ENCODE measurements at places on chromosomes 16 and 17. TPM values are rescaled to one million over a fixed set of nuclear protein-coding genes. Genes with fewer than 3 reads are reported as not detected.

The ZNF18 gene
- total RNA-seq, result 11.9 TPM

The GLIS2 gene
- 0.55 TPM for total RNA-seq

The KRTAP16-1 gene
- total RNA-seq, result not detected

The PIRT gene
- not detected for total RNA-seq

The YPEL2 gene
- total RNA-seq, result 12.3 TPM

The DHX58 gene
- total RNA-seq, result 65.8 TPM

The RAB34 gene
- 8.3 TPM for total RNA-seq

The CHST4 gene
- total RNA-seq, result not detected

The NHLRC4 gene
- total RNA-seq, result 1.2 TPM

The ZG16B gene
- 7.0 TPM for total RNA-seq

The PLCG2 gene
- total RNA-seq, result 80.2 TPM

The BCL6B gene
- 0.85 TPM for total RNA-seq

The GPR142 gene
- not detected for total RNA-seq

The DPEP3 gene
- 0.28 TPM for total RNA-seq

The TSC2 gene
- 101 TPM for total RNA-seq

The MT1F gene
- 11.4 TPM for total RNA-seq

The TBC1D3I gene
- 0.45 TPM for total RNA-seq

The KRT23 gene
- total RNA-seq, result not detected

The KRTAP9-8 gene
- total RNA-seq, result not detected

The GNG13 gene
- not detected for total RNA-seq

The FOXN1 gene
- total RNA-seq, result not detected

The CPNE7 gene
- total RNA-seq, result 0.38 TPM

The DRC7 gene
- total RNA-seq, result not detected

The SSTR5 gene
- total RNA-seq, result not detected

The TSEN54 gene
- total RNA-seq, result 97.7 TPM

The TMEM114 gene
- not detected for total RNA-seq

The SLC47A2 gene
- total RNA-seq, result not detected

The AARSD1 gene
- 34.1 TPM for total RNA-seq

The NFATC2IP gene
- 133 TPM for total RNA-seq

The KRT15 gene
- not detected for total RNA-seq

The CCDC144A gene
- 0.56 TPM for total RNA-seq

The SRCIN1 gene
- total RNA-seq, result 0.30 TPM

The PPY gene
- not detected for total RNA-seq
